ENCODE measurements at places on chromosomes 11 and 22. TPM values are rescaled to one million over a fixed set of nuclear protein-coding genes. Genes with fewer than 3 reads are reported as not detected.
A peak's percentile ranks its signal among the peaks of the same experiment; 100 is the strongest.

AASDHPPT gene
- 35.0 TPM for total RNA-seq

DRICH1 gene
- not detected for total RNA-seq

C22orf42 gene
- not detected for total RNA-seq

PTPRCAP gene
- 1.7 TPM for total RNA-seq

MRGPRX4 gene
- total RNA-seq = not detected

OPCML gene
- total RNA-seq = 0.05 TPM

MMP27 gene
- not detected for total RNA-seq

PATE4 gene
- not detected for total RNA-seq

PATE2 gene
- not detected for total RNA-seq

- DNase-seq = no peak
Measured at GRCh38 chr11:117973503-117973860, 12.7 kb upstream of the IL10RA start.

DNA sequence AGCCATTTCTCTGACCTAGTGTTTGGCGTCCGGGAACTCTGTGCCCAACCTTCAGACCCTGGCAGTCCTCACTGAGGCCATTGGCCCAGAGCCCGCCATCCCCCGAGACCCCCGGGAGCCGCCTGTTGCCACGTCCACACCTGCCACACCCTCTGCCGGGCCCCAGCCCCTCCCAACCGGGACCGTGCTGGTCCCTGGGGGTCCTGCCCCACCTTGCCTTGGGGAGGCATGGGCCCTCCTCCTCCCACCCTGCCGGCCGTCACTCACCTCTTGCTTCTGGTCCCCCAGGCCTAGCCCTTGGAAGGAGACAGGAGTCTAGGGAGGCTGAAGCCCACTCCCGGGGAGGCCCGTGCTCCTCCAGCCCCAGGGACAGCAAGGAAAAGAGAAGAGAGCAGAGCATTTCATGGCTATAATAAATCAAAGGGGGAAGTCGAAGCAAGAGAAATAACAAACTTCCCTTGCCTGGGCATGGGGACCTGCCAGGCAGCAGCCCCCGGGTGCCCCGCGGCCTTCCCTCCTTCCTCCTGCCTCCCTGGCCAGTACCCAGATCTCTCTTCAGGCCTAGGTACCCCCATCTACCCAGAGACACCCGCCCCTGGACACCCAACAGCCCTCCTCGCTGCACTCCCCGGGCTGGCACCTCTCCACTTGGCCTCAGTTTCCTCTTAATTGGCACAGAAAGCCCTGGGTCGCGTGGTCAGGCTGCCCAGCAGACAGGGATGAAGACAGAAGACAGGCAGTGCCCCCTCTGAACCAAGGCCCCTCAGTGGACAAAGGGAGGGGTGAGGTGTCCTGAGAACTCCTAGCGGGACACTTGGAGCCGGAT is 13.0 kb upstream of the SLC39A13 start:
- no peak for DNase-seq

GRCh38 chr22:42769574-42770447 is 49.1 kb upstream of the A4GALT start:
- DNase-seq = peak; percentile 77

GRCh38 chr11:114358716-114359115 is 41.6 kb downstream of the C11orf71 start:
- no peak for DNase-seq

- DNase-seq = no peak
Measured at GRCh38 chr11:103043826-103044678, 47.9 kb downstream of the DCUN1D5 start.

- DNase-seq = no peak
Measured at GRCh38 chr22:27242917-27243589, 558.5 kb downstream of the MN1 start.

DNA sequence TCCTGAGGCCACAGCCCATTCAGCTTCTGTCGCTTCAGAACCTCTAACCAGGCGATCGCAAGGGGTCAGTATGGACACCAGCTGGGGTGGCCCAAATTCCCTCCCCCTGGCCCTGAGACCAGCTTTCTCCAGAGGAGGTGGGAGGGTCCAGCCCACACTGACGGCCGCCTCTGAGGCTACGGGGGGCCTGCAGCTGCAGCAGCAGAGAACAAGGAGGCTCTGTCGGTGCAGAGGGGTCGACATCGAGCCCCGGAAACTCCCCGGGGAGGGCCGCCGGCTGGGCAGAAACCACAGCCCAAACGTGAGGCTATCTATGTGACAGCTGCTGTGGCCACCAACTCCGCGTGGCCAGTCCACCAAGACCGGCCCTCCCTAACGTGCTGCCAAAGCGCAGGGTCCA is 40.8 kb downstream of the ELFN2 start:
- DNase-seq = no peak

DNA sequence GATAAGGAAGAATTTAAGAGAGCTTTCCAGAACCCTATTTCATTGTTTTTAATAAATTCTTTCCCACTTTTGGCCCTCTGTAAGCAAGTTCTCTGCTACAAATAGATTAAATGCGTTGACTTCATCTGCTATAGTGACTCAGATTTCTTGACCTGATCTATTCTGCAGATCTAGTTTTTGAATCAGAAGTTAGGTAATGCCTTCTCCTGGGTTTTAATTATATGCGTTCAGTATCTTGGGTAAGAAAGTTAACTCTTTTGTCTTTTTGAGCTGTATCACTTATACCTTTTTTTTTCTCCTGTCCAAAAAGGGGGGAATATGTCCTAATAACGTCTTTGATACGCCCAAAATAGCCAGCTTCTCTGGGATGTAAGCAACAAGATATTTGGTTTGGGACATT is 2.4 kb upstream of the HEPHL1 start:
- DNase-seq = no peak

GRCh38 chr11:86099874-86100273 is 31.0 kb upstream of the PICALM start:
- DNase-seq = no peak

- no peak for DNase-seq
Measured at GRCh38 chr11:58980159-58980843, 41.0 kb downstream of the GLYATL1 start.

DNA sequence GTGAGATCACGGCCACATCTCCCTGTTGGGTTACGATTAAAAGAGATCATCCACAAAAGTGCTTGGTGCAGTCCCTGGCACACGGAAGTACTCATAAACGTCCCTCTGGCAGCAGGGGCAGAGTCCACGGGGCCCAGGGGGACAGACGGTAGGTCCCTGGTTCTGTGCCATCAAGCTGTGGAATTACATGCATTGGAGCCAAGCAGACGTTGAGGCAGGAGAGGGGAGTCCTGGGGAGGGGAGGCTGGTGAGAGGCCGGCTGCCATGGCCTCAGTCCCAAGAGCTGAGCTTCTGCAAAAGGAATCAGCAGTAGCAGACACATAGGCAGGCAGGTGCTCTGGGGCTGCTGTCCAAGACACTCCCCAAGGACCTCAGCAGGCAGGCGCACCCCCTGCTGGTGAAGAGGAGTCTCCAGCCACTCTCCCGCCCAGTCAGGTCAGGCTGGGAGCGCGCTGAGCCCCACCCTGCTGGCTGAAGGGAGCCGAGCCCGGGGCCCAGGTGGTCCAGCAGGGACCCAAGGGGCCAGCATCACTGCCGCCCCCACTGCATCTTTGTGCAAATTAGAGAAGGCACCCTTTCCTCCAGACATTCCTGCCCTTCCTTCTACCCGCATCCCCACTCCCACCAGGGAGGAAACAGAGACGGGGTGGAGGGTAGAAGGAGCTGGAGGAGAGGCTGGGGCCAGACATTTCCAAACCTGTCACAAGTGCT is 7.6 kb upstream of the KCTD17 start:
- peak; percentile 83 for DNase-seq

- no peak for DNase-seq
Measured at GRCh38 chr11:132578580-132578979, 953.7 kb downstream of the OPCML start.

DNA sequence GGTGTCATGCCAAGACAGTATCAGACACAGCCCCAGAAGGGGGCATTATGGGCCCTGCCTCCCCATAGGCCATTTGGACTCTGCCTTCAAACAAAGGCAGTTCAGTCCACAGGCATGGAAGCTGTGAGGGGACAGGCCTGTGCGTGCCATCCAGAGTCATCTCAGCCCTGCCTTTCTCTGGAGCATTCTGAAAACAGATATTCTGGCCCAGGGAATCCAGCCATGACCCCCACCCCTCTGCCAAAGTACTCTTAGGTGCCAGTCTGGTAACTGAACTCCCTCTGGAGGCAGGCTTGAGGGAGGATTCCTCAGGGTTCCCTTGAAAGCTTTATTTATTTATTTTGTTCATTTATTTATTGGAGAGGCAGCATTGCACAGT is 14.6 kb downstream of the IL10RA start:
- DNase-seq = no peak

DNA sequence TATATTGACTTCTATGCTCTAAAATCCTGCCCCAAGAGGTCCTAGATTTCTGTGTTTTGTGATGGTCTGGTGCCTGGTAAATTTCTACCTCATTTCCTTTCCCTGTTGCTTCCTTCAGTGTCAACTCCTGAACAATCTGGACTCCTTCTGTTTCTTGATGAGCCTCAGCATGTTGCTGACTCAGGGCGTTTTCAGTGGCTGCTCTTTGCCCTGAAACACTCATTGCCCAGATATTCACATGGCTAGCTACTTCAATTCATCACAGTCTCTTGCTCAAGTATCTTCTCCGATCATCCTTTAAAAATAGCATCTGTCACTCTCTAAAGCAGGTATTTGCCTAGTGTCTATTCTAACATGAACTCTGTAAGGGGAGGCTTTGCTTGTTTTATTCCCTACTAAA is 526.3 kb upstream of the RAG2 start:
- no peak for DNase-seq

DNA sequence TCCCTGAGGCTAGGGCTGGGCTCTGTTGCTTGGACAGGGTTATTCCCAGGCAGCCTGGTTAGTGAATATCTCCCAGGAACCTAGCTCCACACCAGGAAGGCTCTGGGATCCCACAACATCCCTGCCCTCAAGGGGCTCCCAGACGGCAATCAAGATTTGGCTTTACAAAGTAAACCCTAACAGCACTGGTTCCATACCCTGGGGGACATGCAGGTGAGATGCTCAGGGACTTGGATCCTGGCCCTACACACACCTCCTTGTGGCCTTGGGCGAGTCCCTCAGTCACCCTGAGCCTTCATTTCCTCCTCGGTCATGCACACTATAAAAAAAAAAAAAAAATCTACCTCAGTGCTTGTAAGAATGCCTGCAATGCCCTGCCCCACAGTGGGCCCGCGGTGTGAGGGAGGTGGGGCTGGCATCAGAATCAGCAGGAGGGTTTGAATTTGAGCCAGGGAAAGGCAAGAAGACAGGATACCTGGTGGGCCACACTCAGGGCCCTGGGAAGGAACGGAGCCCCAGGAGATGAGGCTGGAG is 86.3 kb downstream of the MORC2 start:
- DNase-seq = peak; percentile 21

- no peak for DNase-seq
Measured at GRCh38 chr11:12410006-12410728, 32.8 kb downstream of the PARVA start.

- DNase-seq = no peak
Measured at GRCh38 chr22:26251869-26252268, 82.6 kb downstream of the SEZ6L start.

DNA sequence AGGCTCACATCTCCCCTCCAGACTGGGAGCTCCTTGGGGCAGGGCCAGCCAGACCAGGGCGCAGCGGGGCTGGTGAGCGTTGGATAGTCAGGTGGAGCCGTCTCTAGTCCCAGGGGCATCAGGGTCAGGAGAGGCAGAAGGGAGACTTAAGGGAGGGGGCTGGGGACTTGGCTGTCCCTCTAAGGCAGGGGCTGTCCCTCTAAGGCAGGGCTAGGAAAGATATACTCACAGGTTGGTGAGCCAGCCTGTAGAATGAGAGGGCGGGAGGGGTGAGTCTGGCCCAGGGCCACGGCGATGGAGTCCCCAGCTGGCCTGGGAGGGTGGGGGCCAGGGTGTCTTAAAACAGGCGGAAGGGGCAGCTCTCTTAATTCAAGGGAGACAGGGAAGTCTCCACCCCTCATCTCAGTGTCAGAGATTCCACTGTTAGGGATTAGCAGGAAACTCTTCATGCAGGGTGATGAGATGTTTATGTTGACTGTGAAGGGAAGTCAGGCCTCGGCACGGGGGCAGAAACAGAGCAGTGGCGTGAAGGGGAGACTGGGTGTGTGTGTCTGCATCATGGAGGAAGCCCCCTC is 11.3 kb downstream of the P2RY2 start:
- no peak for DNase-seq

- no peak for DNase-seq
Measured at GRCh38 chr22:22386602-22387385, 121.7 kb downstream of the ZNF280B start.

- DNase-seq = no peak
Measured at GRCh38 chr11:6594142-6594768, 9.2 kb downstream of the RRP8 start.

GRCh38 chr11:77020734-77021133 is 13.5 kb upstream of the B3GNT6 start:
- DNase-seq = no peak

GRCh38 chr22:21778705-21779363 is 43.2 kb upstream of the YPEL1 start:
- no peak for DNase-seq

DNA sequence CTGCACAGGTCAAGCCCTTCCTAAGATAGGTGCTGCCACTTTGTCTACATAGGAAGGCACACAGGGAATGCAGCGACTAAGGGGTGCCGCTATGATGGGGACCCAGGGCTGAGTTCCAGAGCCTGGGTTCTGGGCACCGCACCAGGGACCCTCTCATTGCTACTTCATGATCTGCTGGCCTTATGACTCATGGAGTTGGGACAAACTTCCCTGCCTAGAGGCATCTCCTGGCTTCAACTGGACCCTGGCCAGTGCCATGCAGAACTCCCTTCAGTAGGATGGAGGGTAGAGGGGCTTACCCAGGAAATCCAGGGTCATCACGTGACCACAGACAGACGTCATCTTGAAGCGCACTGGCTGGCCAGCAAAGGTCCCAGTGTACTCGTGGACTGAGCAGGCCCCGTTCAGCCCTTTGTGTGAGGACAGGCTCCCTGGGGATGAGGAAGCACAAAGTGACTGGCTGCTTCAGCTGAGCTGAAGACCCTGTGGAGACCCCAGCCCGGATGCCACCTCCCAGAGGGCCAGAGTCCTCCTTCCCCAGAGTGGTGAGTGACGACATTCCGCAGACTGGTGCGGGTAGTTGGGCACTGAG is 8.4 kb downstream of the TOP3B start:
- DNase-seq = no peak

DNA sequence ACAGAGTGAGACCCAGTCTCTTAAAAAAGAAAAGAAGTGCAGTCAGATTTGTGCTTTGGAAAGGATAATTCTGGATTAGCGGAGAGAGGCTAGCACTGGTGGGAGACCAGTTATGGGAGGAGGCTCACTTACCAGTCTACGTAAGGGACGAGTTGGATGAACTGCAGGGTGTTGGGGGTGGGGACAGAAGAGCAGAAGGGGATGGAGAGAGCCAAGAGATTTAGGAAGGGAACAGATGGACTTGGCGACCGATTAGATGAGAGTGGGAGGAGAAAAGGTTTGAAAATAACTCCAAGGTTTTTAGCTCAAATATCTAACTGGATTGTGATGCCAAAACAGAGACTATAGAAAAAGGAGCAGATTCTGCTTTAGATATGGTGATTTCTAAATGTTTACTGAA is 81.4 kb downstream of the SFI1 start:
- DNase-seq = no peak

GRCh38 chr11:32172848-32173834 is 82.3 kb downstream of the RCN1 start:
- DNase-seq = no peak

Data from Right ventricle myocardium inferior (tissue), 1 donor.